HEK293T (cell line): ENCODE measurements at places on chromosomes 4 and X.
A peak's percentile ranks its signal among the peaks of the same experiment; 100 is the strongest.

DNA sequence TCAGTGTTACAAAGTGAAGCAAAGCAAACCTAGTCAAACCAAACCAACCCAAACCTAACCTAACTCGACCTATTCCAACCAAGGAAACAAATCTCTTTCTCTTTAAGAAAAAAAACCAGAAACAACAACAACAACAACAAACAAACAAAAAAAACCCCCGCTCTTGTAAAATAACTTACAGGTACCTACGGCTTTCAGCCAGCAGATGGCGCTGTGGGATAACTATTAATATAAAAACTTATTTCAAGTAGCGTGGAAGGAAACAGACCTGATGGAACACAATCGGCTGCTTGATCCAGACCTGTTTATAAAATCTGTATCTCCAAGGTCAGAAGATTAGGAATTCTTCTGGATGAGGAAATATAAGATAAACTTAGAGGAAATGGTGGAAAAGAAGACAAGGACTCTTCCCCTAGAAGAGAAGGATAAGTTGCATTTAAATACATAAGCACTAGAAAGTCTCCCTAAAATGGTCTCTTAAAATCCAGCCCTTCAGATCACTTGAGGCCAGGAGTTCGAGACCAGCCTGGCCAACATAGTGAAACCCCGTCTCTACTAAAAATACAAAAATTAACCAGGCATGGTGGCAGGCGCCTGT lies 34.4 kb upstream of the CDKL5 start:
- DNase-seq, result peak; percentile 50

GRCh38 chr4:152590179-152591031 lies 54.5 kb upstream of the FBXW7 start:
- peak; percentile 40 for DNase-seq

DNA sequence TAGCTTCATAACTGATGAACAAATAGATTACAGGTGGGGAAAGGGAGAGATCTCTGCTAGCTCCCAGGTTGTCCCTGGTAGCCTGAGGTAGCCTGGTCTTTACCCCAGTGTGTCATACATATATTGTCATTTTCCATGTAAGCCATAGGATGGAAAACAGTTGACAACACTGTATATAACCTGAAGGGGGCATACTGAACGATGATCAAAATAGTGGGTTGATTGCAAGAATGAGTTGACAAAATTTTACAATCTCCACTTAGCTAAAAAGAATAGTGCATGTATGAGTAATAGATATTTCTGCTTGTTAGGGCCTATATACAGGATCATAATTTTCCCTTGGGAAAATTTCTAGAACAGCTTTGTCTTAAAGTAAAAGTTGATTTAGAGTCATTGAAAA lies 304.1 kb upstream of the HAND2 start:
- DNase-seq, result peak; percentile 15

DNA sequence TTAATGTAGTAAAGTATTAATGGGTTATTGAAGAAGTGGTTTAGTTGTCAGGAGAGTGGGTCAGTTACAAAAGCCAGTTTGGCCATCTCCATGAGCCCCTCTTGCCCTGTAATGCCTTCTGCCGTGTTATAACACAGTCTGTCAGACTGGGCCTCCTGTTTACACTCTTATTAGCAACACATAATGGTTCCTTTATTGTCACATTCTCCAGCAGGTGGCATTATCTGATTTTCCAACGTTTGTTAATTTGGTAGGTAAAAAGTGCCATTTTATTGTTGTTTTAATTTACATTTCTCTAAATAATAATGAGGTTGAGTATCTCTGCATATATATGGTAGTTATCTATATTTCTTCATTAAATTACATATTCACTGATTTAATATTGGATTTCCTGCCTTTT lies 560.8 kb downstream of the FGF13 start:
- DNase-seq, result no peak

GRCh38 chr4:139300431-139301112 lies 733 bp upstream of the NAA15 start:
- DNase-seq, result no peak

DNA sequence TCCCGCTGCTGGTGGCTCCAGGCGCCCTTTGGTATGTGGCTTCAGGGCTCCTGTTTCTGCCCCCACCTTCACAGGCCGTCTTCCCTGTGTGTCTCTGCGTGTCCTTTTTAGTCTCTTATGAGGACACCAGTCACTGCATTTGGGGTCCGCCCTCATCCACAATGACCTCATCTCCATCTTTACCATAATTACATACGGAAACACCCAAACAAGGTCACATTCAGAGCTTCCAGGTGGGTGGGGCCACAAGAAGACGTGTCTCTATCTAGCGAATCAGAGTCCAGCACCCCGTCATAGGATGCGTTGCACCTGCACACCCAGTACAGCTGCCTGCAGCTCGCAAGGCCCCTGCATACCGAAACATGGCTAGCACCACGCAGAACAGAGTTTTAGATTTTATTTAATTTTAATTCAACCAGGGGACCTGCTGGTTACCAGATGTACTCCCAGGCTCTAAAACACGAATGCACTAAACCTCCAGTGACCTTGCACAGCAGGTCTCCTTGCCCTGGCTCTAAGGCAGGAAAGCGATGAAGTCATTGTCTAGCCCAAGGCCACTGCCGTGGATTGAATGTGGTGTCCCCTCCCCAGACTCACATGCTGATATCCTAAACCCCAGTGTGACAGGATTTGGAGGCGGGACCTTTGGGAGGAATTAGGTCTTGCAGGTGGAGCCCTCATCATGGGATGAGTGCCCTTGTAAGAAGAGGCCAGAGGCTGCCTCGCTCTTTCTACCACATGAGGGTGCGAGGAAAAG lies 30.3 kb downstream of the ABLIM2 start:
- no peak for DNase-seq

GRCh38 chr4:67158666-67159065 lies 386.6 kb downstream of the CENPC start:
- DNase-seq, result no peak

DNA sequence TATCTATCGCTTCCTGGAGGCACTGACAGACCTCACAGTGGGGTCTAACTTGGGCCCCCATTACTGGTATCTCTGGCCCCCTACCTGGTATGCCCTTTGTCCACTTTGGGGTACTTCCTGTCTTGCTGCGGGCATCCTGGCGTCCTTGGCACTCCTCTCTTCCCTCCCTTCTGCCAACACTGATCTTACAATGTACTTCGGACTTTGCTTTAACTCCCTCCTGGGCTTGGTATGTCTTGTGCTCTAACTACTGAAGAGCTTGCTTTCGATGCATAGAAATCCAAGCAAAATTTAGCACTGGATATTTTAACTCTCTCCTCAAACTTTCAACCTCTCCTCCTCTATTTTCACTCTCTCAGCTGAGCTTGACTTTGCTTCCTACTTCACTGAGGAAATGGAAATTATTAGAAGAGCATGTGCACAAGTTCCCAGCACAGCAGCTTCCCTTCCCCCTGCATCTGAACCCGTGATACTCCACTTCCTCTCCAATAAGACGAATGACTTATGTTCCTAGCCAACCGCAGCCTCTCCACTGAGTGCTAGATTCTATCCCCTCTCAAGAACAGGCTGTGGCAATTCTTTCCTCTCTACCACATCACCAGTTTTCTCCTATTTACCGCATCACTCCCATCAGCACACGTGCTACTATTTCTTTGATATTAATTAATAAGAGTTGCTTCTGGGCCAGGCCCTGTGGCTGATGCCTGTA lies 52.9 kb downstream of the SUPT20HL2 start:
- DNase-seq, result no peak

DNA sequence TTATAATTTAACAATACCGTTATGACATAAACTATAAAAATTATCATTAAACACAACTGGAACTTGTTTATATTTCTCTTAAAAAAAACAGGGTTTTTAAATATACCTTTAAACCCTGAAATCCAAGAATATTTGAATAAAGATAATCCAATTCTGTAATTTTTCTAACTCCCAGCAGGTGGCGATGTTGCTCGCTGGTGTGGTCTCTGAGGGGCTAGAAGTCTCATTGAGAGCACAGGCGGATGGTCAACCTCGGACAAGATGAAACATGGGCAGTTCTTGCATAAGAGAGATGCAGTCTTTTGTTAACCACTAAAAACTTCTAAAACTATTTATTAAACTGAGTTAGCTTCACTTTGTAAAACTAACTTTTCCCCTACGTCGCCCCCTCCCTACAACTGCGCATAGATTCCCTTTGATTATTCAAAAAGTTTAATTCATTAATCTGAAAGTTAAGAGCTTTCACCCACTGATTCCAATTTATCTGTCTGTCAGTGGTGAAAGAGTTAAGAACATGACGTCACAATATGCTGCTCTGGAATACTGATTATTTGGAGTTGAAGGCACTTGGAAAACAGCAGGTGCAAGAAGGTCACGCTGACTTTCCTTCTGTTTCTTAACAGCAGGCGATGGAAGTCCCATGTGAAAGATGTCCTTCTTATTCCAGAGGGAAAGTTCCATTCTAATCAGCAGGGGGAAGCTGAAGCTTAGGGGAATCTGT lies 29.5 kb downstream of the DMP1 start:
- DNase-seq, result peak; percentile 72

DNA sequence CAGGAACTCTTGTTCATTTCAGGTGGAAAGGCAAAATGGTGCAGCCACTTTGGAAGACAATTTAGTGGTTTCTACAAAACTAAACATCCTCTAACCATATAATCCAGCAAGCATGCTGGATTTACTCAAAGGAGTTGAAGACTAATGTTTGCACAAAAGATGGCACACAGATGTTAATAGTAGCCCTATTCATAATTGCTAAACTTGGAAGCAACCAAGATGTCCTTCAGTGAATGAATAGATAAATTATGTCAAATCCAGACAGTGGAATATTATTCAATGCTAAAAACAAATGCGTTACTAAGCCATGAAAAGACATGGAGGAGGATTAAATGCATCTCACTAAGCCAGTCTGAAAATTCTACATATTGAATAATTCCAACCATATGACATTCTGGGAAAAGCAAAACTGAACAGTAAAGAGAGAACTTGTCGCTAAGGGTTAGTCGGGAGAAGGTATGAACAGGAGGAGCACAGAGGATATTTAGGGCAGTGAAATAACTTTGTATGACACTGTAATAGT lies 48.2 kb upstream of the PCDH7 start:
- DNase-seq, result no peak

GRCh38 chr4:8181844-8182243 lies 17.2 kb upstream of the SH3TC1 start:
- no peak for DNase-seq

DNA sequence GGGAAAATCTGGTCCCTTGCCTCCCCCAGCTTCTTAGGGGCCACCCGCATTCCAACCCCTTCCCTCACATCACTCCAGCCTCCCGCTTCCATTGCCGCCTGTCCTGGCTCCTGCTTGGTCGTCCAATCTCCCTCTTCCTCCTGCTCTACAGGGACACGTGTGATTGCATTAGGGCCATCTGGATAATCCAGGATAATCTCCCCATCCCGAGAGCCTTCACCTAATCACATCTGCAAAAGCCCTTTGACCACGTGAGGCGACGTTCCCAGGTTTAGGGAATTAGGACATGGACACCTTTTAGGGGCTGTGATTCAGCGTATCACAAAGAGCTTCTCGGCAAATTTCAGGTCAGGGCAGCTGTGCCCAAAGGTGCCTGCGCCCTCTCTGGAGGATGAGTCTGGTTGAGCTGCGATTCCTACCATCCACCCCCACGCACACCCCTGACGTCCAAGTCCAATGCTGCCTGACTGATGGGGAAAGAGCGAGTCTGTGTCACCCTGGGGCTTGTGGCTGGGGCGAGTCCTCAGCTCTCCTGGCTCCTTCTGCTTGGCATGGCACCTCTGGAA lies 104.6 kb downstream of the PSAPL1 start:
- DNase-seq, result no peak

- no peak for DNase-seq
These were observed 1177.9 kb downstream of the ARAP2 start for GRCh38 chr4:35066406-35066805.

DNA sequence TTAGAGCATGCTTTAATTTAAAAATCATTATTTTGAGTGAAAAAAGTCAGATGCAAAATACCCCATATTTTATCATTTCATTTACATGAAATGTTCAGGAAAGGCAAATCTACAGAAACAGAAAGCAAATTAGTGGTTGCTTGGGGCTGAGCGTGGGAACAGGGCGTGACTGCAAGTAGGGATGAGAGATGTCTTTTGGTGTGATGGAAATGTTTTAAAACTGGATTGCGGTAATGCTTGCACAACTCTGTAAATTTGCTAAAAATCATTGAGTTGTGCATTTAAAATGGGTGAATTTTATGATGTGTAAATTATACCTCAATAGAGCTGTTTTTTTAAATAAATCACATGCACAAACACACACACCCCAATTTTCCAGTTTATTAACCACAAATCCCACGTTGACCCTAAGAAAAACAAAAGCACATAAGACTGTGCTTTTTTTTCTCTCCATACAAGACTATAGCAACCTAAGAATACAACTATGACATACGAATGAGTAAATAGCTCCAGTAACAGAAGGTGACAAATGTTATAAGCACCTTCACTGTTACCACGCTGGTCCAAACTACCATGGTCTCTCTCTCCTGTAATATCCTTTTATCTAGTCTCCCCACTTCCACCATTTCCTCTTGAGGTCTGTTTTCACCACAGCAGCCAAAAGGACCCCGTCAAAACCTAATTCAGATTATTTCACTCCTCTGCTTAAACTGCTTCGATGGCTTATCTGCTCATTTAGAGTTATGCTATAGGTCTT lies 37.2 kb downstream of the FRMD7 start:
- no peak for DNase-seq

DNA sequence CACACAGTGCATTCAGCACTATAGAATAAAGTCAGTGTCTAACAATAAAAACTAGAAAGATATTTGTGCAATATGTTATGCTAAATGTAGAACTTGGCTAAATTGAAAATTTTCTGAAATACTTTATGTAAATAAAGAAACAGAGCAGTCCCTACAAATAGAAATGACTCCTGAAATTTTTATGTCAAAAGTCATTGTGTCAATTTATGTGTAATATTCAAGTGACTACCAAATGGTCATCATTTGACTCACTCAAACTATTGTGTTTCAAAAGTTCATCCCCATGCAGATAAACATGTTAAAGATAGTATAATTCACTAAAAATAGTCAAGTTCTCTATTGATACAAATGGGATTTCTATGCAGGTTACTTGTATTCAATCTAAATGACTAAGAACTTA lies 17.9 kb downstream of the LRBA start:
- no peak for DNase-seq

DNA sequence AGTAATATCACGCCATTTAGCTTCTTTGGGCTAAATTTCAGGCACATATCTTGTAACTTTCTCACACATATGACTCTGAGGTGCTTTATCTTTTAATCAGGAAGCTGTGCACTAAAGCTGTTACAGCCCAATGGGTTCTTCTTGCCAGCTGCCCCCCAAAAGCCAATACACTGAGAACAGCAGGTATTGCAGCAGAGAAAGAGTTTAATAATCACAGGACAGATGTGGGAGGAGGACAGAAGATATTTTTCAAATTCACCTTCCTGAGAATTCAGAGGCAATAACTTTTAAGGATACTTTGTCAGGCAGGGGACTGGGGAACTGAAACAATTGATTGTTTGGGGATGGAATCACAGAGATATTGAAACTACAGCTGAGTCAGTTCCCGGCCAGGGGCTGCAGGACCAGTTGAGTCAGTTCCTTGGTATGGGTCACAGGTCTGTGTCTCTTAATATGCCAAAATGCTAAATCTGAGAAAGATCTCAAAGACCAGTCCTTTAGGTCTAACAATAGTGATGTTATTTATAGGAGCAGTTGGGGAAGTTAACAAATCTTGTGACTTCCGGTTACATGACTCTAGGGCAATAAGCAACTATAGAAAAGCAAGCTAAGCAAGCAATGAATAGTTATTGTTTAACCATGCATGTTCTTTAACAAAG lies 28.1 kb downstream of the DDIT4L start:
- no peak for DNase-seq
